ENCODE measurements at places on chromosomes 1 and 21.

- DNase-seq, result no peak
These were observed 91.2 kb upstream of the KCTD3 start for GRCh38 chr1:215475796-215476481.

GRCh38 chr21:43602266-43603232 is 56.7 kb downstream of the HSF2BP start:
- no peak for DNase-seq

DNA sequence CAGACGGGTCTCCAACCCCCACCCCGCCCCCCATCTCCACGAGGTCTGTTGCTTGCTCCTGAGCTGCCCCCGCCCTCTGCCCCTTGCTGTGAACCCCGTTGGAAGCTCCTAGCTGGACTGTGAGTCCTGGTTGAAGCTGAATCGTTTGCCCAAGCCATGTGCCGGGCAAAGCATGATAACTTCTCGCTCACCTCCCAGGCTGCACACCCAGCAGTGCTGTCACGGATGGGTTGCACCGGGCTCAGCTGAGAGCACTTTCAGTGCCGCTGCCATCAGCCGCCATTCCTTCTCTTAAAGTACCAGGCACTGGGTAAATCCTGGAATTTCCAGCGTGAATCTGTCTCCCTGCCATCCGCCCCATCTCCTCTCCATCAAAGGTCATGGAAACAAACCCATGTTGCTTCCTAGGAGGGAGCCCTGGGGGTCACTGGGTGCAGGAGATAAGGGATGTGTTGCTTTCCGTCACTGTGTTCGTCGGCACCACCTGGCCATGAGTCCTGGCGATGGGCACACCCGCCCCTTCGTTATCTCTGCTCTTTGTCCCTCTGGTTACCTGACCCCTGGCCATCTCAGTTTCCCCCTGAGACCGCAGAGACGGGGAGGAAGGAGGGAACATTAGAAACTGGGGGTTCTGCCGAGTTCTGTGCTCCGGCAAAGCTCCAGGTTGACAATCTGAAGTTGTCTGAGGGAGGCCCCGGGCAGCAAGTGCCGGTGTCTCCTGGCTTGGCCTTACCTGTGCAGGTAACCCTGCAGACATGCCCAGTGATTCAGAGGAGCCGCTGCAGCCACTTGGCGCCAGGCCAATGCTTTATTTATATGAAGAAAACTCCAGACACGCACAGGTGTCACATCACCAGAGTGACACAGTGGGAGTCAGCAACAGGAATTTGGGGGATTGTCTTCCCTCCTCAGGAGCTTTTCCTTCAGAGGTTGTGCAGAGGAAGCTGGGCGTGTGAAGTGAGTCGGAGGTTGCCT is 2.7 kb downstream of the PDE9A start:
- DNase-seq, result no peak

DNA sequence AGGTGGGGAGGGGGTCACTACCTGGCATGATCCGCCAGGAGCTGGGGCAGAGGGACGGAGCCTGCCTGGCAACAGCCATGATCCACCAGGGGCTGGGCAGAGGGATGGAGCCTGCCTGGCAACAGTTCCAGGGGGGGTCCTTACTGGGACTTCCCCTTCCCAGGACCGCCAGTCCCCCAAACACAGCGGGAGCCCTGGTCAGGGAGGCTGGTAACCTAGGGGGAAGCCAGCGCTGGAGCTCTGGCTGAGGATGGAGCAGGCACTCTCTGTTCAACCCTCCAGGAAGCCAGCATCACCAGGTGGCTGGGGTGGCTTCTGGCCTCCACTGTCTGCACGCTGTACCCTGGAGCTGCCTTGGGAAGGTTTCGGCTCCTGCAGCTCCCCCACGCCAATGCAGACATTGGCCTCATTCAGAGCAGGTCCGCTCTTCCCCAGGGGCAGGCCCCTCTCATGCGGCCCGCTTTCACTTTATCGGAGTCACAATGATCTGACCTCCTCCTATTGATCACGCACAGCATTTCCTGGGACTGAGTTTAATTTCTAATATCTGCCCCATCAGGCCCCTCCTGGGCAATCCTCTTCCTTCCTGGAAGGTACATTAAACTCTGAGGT is 68.4 kb upstream of the ABCG1 start:
- DNase-seq, result no peak

DNA sequence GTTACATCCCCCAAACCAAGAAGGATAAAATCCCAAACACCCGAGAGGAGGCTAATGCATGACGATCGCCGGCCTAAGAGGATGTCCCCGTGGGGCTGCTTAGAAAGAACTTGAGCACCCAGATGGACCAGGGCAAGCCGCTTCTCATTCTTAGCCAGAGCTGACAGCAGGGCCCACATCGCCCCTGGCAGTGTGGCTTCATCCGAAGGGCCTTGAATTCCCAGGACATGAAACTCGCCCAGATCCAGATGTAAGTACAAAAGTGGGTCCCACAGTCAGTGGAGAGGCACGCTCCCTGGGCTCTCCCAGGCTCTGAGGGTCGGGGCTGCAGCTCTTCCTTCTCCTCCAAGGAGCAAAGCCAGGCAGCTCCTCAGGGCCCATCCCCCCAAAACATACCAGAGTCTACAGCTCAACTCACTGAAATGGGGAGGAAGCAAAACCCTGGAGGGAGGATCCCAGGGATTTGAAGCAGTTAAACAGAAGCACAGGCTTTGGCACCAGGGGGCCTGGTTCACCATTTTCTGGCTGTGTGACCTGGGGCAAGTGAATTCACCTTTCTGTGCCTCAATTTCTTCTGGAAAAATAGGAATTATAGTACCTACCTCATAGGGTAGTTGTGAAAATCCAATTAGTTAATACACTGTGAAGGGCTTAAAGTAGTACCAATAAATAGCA is 85.6 kb downstream of the MAN1C1 start:
- DNase-seq, result no peak

DNA sequence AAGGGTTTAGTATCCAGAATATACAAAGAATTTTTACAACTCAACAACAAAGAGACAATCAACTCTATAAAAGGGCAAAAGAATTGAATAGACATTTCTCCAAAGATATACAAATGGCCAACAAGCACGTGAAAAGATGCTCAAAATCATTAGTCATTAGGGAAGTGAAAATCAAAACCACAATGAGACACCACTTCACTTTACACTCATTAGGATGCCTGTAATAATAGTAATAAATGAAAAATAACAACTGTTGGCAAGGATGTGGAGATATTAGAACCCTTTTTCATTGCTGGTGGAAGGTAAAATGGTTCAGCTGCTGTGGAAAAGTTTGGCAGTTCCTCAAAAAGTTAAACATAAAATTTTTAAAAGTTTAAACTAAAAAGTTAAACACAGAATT is 7.0 kb upstream of the ABCD3 start:
- no peak for DNase-seq

DNA sequence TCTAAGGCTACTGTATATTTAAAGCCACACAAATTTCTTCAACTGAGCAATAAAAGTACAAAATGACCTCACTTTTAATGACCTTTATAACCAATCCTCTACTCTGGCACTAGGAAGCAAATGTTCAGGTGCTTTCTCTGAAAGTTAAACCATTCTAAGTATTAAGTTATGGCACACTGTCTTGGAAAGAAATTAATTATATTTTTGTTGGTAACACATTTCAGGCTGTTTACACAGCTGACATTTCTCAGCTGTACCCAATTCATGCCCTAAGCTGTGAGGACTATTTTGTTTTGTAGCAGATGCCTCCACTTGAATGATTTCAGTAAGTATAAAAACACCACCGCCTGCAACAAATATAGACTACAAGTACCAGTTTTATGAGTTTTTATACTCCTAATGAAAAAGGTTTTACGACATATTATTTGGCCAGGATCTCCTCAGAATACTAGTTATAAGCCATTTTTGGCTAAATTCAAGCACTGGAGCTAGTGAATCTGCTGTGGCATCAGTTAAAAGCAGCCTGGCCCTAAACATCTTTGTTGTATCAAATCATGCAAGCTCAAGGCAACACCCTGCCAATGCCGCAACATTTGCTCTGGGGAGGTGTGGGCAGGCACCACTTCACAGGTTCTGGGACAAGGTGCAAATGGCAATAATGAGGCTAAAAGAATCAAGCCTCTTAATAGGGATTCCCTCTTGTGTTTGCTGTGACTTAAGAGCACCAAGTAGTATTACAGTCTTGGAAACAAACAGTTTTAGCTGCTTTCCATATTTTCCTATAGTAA is 228.4 kb upstream of the DMRTA2 start:
- no peak for DNase-seq

DNA sequence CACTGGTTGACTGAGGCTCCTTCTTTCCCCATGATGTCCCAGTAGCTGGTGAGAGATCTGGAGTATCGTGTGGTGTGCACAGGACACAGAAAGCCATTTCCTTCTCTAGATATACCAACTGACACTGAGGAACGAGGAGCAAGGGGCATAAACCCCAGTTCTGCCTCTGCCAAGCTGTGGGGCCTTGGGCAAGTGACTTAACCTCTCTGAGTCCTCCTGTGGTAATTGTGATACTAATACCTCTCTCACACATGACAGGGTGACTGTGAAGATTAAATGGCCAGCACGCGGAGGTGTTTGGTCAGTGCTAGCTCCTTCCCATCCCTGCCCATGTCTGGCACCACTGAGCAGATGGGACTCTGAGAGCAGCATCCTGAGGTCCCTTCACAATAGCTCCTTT is 26.3 kb upstream of the TCEA3 start:
- DNase-seq, result no peak

DNA sequence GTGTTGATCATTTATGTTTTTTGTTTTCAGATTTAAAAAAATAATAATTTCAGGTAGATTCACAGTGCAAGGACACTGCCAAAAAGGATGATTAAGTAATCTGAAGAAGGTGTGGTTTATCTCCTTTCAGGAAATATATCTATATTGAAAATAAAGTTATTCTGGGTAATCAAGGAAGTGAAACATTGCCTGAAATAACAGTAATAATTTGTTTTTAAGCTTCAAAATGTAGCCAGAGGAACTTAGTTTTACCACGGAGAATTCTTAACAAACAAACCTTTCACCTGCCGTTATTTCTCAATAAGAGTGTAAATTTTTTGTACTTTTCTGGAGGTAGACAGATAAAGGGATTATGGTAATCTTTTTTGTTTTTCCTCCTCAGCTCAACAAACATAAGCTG is 2.9 kb upstream of the DPH5 start:
- no peak for DNase-seq

DNA sequence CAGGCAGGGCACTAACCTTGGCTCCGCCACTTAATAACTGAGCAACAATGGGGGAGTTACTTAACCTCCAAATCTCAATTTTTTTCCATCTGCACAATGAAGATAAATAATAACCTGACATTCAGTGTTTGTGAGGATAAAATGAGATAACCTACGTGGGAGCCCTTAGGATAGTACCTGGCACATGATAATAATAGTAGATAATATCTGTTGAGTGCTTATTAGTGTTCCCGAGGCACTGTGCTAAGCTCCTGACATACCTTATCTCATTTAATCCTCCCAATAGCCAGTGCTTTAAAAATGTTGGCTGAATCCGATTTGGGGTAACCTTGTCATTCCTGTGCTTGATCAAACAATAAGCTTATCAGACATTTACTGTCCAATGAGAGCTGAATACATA is 128.7 kb upstream of the UBE2U start:
- no peak for DNase-seq

- DNase-seq, result no peak
These were observed 38.4 kb downstream of the VAV3 start for GRCh38 chr1:107926436-107927080.

GRCh38 chr1:154352581-154353459 is 27.5 kb downstream of the ATP8B2 start:
- DNase-seq, result no peak

DNA sequence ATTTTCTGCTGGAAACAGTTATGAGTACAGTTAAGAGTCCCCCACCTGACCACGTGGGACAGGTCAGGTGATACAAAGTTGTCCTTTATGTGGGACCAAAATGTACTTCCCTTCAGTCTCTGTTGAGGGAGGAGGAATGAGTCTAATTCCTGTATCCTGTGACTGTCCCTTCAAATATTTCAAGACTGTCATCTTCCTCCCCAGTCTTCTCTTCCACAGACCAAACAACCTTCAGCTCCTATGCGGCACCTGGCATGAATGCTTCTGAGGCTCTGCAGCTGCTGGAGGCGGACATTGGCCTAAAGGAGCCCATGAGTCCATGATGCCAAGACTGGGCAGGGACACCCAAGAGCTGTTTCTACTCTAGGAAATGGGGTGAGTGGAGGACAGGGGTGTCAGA is 72.1 kb upstream of the SIM2 start:
- no peak for DNase-seq

GRCh38 chr1:221272940-221273339 is 393.7 kb downstream of the HLX start:
- DNase-seq, result no peak

GRCh38 chr1:223067914-223068313 is 75.1 kb downstream of the TLR5 start:
- no peak for DNase-seq

GRCh38 chr1:116503546-116504307 is 67.1 kb downstream of the CD58 start:
- no peak for DNase-seq

GRCh38 chr1:178354816-178355215 is 141.9 kb downstream of the CLEC20A start:
- no peak for DNase-seq

DNA sequence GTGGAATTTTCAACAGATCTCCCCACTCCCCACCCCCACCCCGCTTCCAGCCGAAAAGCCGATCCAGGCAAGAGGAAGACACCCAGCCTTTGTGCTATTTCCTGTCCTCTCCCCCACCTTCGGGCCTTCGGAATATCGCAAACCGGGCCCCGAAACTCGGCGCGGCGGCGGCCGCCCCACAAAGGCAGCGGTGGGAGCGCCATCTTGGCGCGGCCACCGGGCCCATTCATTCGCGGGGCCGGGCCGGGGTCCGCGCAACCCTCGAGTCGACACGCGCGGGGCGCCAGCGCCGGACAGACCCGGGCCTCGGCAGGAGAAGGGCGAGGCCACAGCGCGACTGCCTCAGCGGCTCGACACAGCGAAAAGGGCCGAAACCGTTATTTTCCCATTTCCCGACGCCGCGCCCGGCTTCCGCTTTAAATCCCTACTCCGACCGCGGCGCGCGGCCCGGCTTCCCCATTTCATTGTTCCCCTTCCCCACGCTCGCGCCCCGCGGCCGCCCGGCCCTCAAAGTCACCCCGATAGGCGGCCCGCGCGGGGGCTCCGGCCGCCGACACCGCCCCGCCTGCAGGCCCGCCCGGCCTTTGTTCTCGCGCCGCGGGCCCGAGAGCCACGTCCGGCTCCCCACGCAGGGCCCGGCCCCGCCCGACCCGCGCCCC is 911 bp downstream of the GNB1 start:
- no peak for DNase-seq

DNA sequence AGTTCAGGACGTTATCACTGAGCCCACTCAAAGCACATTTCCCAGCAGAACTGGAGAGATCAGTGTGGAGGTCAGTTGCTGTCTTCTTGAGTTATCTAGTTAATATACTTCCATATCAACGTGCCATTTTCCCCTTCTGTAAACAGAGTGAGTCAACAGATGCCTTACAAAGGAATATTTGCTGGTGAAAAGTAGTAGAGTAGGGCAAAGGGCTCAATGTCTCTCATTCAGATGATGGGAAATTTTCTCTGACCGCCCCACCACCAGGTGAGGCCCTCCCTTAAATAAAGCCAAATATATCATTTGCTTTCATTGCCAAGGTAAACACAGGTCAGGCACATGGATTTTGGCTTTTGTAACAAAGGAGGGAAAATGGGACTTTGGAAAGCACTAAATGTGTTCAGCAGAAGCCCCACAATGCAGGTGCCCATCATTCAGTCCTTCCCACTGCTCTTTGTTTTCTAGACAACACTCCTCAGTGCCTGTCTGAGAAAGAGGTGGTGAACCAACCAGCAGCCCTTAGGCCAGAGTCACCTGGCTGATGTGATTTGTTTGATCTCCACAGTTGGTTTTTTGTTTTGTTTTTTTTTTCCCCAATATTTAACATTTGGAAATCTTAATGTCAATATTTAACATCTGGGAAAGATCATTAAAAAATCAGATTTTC is 40.5 kb upstream of the SAMD13 start:
- no peak for DNase-seq
